Activated naive CD4-positive, alpha-beta T cell treated with anti-CD3 and anti-CD28 coated beads, Interleukin-2, amount 10 ng/mL, durations not matched to agents 7 days and 5 days (primary cell): ENCODE measurements at places on chromosomes 1 and 21.

DNA sequence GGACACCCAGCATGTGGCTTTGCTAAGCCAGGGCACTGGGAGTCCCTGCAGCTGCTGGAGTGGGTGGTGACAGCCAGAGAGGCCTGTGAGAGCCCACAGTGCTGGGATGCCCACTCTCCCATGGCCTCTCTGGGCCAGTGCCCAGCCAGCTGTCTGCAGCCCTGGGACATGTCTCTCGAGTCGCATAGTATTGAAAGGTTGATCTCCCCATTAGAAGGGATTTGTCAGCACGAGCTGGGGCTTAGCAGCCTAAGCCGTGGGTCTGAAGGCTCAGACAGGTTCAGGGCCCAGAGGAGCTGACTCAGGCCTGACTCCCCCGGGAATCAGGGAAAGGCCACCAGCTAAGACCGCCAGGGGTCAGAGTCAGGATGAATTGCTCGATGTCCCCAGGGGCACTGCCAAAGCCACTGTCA lies 53.5 kb downstream of the FOXD2 start:
- DNase-seq: no peak

- no peak for DNase-seq
These were observed 28.1 kb upstream of the PPP2R5A start for GRCh38 chr1:212257157-212257556.

DNA sequence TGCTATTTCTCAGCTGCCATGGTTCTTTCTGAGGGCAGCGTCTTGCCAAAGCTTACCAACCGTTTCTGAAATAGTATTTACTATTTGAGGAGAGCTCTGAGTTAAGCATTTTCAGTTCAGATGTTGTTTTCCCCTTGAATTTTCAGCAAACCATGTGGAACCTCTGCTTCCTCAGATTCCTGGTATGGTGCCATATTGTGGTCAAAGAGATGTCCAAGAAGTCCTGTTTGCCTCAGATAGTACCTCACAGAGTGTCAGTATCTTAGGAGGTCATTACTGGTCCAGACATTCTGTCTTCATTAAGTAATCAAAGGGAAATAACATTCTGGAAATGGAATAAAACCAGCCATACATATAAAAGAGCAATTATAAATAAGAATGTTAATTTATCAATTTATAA lies 36.6 kb downstream of the VANGL2 start:
- no peak for DNase-seq

DNA sequence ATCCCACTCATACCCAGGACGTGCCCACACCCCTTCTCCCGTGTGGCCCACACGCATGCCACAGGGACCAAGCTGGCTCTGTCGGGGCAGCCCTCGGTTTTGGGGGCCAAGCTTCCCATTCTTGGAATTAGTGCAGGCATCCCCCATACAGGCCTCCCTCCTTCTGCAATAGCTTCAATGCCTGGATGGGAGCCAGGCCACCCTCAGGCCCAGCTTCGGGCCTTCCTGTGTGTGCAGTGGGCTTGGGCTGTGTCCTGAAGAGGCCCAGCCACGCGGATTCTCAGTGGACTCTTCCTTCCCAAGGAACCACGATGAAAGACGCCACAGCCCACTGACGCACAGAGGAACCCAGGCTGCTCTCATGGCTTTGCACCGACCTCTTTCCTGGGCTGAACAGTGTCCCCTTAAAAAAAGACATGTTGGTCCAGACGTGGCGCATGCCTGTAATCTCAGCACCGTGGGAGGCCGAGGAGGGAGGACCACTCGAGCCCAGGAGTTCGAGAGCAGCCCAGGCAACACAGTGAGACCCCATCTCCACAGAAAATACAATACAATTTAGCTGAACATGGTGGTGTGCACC lies 3.4 kb downstream of the KRTAP10-11 start:
- no peak for DNase-seq

DNA sequence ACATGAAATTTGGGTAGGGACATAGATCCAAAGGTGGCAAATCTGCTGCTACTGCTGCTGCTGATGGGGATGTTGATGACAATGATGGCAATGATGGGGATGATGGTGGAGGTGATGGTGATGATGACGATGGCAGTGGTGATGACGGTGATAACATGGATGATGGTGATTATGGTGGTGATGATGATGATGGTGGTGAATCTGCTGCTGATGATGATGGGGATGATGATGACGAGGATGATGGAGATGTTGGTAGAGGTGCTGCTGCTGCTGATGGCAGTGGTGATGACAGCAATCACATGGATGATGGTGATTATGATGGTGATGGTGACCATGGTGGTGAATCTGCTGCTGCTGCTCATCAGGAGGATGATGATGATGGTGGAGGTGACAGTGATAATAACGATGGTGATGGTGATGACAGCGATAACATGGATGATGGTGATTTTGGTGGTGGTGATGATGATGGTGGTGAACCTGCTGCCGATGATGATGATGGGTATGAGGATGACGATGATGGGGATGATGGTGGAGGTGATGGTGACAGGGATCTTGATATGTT lies 341.0 kb upstream of the VAMP3 start:
- DNase-seq: no peak

DNA sequence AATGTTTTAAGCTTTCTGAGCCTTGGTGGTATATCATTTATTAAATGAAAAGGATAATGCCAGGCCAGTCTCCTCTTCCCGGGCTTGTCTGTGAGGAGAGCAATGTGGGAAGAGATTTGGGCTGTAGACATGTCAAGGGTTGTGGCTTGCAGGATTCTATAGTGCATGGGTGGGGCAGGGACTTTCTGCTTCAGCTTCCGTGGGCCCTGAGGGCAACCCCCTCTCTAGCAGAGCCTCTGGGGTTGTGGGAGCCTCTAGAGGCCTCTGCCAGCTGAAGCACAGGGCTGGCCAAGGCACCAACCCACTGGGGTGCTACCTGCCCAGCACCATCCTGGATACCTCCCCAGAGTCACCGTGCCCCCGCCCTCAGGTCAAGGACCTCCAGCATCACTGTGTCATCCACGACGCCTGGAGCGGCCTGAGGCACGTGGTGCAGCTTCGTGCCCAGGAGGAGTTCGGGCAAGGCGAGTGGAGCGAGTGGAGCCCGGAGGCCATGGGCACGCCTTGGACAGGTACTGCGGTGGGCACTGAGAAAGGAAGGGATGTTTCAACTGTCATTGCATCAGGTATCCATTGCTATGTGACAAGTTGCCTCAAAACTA lies 30.6 kb downstream of the IL6R start:
- no peak for DNase-seq

GRCh38 chr1:17627239-17628052 lies 87.9 kb downstream of the ARHGEF10L start:
- no peak for DNase-seq

DNA sequence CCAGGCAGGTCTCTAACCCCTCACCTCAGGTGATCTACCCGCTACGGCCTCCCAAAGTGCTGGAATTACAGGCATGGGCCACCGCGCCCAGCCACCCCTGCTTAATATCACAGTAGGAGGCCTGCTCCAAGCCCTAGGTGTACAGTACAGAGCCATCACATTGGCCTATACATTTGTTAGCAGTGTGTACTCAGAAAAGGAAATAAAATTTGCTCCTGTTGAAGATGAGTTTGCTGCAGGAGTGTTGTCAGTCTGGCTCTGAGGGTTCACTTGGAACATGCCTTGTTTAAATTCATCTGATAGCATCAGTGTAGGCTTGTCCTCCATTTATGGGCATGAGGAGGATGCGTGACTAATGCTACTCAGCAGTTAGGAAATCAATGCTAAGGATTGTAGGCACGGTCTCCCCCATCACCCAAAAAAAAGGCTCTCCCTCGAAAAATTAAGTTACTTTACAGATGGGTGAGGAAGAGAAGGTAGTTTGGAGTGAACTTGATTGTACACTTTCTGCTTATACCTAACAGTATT lies 4.6 kb upstream of the ENAH start:
- DNase-seq: no peak

- no peak for DNase-seq
These were observed 54.5 kb upstream of the FGGY start for GRCh38 chr1:59242370-59242769.

GRCh38 chr1:153670859-153671627 lies at the start of gene ILF2:
Gene ILF2 (minus strand): TSS chr1:153670993. CDS start chr1:153670922, 71 bp downstream.
- peak; percentile 99 for DNase-seq

DNA sequence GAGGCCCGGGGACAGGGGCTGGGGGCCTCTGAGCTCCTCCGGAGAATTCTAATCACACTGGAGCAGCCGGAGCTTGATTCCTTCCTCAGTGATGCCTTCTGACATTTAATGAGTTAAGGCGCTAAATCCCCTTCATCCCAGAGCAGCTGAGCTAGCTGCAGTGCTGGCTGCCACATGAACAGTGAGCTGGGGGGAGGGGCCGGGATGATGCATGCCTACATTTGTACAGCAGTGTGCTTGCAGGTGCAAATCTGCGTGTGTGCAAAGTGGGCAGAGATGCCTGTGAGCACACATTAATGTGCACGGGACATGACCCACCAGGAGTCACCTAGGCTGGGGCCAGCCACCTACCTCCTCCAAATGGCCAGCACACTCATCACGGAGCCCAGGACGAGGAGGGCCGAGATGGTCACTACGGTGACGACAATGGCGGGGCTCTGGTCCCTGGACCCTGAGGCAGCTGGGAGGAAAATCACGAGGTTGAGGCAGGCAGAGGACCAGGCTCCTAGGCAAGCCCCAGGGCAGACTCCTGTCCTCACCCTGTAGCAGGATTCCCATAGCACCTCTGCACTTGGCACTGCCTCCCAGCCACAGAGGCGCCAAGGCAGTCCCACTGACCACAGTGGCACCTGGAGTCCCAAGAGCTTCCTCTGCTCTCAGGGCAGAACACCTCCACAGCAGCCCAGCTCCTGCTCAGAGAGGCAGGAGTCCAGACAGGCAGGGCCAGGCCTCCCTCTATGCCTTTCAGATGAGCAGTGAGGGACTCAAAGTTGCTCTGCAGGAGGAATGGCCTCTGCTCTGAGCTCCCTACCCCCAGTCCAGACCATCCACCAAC lies 34.7 kb downstream of the CDCA8 start:
- DNase-seq: no peak

DNA sequence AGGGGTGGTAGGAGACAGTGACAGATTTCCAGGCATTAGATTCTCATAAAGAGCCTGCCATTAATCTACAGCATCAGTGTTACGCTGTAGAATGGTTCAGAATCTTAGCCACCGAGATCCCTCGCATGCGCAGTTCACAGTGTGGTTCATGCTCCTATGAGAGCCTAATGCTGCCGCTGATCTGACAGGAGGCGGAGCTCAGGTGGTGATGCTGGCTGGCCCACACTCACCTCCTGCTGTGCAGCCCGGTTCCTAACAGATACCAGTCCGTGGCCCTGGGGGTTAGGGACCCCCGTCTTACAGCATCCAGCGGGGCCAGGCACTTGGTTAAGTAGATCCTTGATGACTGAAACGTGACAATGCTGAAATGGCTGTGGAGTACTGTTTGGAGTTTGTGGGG lies 163.6 kb upstream of the C1orf21 start:
- DNase-seq: no peak

- DNase-seq: no peak
These were observed 219.2 kb downstream of the PTPRC start for GRCh38 chr1:198858033-198858432.

DNA sequence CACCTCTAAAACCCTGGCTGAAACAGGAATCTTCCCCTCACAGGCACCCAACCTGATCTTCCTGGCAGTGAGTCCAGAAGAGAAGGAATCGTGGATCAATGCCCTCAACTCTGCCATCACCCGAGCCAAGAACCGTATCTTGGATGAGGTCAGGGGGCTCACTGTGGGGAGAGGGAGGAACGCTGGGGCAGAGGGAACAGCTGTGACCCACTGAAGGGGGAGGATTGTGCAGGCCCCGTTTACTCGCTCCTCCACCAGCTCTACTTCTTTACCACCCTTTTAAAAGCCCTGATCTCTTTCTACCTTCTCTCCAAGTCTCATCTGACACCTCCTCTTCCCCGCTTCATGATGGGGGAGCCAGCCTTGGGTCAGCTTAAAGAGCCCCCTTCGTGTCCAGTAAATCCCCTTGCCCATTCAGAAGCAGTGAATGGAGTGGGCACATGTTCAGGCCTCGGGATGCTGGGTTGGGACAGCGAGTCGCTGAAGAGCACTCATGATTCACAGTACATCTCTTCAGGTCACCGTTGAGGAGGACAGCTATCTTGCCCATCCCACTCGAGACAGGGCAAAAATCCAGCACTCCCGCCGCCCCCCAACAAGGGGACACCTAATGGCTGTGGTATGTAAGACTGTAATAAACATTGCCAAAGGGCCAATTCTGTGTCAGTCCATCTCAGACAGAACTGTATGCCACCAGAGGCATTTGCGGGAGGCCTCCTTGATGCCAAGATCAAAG lies 7.3 kb downstream of the PLEKHO1 start:
- no peak for DNase-seq

- no peak for DNase-seq
These were observed 12.9 kb upstream of the NES start for GRCh38 chr1:156689953-156690674.
